Femur (tissue), 1 donor: ENCODE measurements at places on chromosomes 16 and 17.

DNA sequence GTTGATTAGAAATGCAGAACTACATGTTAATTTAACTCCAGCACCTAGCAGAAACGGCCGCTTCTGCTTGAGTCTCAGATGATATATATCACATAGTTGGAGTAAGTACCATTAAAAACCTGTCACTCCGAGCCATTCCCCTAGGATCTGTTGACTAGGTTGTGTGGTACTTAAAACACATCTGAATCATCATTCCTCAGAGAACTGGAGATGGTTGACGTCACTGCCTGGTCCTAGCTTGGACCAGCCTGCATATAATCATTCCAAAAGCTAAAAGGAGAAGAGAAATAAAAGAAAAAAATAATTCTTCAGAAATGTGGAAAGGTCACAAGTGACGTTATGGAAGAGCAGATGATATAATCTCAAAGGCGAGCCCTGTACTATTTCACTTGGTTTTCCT is 31.3 kb upstream of the RASL10B start:
- DNase-seq = no peak

DNA sequence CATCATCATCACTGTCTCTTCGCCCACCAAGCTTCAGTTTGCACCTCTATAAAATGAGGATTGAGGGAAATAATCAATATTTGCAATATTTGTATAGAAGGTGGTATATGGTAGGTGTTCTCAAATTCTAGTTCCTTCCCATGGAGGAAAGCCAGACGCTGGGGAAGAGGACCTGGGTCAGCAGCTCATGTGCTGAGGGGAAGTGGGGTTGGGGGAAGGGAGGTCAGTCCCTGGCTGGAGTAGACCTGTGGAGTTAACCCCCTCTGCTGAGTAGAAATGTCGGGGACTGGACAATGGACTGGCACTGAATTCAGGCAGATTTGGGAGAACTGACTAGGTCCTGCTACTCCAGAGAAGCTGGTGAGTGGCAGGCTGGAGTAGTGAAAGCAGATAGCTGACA is 12.8 kb upstream of the ITGB3 start:
- DNase-seq = no peak

- peak; percentile 46 for DNase-seq
Measured at GRCh38 chr17:72591289-72592241, 470.7 kb downstream of the SOX9 start.

GRCh38 chr17:65131240-65131639 is 5.9 kb upstream of the RGS9 start:
- no peak for DNase-seq

DNA sequence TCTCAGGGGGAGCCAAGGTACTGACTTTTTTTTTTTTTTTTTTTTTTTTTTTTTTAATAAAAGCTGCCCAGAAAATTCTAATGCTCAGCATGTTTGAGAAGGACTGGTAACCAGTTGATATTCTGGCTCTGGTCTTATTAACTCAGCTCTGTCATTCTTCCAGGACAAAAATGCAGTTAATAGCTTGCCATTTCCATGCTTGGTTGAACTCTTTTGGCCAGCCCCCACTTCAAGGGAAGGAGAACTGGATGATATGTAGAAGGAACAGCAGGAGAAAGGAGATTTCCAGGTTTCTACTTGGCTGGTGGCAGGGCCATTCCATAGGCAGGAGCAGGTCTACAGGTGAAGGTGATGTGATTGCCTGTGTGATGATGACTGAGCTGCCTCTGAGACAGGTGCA is 59.2 kb upstream of the TANC2 start:
- DNase-seq = no peak

GRCh38 chr17:44324092-44324570 is 492 bp downstream of the SLC25A39 start:
- DNase-seq = no peak

DNA sequence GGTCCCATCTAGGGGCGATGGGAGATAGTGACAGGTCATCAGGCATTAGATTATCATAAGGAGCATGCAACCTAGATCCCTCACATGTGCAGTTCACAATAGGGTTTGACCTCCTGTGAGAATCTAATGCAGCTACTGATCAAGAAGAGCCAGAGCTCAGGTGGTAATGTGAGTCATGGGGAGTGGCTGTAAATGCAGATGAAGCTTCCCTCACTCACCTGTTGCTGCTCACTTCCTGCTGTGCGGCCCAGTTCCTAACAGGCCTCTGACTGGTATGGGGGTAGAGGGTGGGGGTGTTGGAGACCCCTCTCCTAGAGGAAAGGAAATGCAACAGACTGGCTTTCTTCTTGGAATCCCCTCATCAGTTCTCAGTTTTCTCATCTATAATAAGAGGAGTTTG is 131.4 kb downstream of the CA10 start:
- no peak for DNase-seq

- no peak for DNase-seq
Measured at GRCh38 chr16:57711993-57712392, 17.4 kb downstream of the DRC7 start.

DNA sequence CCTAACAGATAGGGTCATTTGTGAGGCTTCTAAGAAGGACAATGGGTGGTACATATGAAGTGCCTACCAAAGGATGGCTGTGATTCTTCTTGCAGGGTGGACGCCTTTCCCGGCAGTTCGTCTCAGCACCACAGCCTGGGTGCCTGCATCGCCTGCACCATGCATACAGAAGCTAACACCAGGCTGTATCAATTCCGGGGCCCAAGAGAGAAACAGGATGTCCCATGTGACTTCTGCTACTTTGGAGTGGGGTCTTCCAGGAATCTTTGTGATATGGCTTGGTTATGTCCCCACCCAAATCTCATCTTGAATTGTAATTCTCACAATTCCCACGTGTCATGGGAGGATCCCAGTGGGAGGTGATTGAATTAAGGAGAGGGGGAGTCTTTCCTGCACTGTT is 251.6 kb upstream of the TNRC6C start:
- DNase-seq = peak; percentile 5

DNA sequence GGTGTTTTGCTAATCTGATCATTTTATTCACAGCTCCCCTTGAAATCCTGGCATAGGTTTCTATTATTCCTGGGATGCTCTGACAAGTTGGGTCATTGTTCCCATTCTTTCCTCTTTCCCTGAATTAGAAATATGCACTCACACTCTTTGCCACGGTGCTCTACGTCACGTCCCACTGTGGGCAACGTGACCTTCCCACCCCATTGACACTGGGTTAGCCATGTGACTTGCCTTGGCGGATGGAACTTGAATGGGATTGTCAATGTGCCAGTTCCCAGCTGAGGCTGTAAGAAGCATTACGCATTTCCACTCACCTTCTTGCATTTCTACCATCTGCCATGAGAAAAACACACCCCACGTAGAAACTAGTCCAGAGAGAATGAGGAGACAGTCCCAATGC is 492.4 kb downstream of the SHISA9 start:
- no peak for DNase-seq

- DNase-seq = no peak
Measured at GRCh38 chr17:37458805-37459204, 30.9 kb upstream of the DUSP14 start.

- peak; percentile 60 for DNase-seq
Measured at GRCh38 chr16:82782715-82783251, 156.0 kb downstream of the CDH13 start.

DNA sequence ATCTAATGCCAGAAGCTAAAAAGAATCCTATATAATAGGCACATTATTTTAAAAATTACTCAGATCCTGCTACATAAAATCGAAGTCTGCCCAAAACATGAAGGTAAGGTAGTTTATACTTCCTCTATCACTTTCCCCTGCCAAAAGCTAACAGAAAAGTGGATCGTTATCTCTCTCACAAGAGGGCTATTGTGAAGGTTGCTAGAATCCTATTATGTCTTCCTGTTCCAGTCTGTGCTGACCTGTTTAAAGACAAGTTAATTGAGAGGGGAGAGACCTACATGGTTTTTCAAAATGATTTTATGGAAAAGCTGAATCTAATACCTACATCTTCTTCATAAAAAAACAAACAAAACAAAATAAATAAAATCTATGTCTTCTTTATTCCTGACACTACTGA is 1410.9 kb upstream of the CDH8 start:
- no peak for DNase-seq

DNA sequence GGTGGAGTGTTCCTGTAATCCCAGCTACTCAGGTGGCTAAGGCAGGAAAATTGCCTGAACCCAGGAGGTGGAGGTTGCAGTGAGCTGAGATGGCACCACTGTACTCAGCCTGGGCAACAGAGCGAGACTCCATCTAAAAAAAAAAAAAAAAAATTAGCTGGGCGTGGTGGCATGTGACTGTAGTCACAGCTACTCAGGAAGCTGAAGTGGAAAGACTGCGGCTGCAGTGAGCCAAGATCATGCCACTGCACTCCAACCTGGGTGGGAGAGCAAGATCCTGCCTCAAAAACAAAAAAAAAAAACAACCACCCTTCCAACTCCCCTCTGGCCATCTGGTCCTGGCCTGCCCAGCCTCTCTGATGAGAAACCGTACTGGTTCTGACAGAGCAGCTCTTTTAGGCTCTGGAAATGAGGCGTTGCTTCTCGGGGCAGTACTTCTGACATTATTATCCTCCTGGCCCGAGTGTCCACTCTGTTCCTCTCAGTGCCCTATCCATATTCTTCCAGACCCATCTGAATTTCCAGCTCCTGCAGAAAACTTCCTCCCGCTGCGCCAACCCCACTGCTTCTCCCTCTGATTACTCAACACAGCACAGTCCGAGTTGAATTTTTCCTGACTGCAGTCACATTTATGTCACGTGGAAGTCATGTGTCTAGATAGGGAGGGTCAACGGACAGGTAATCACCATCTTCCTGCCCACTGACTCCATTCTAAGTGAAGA is 13.3 kb downstream of the GGA2 start:
- no peak for DNase-seq

DNA sequence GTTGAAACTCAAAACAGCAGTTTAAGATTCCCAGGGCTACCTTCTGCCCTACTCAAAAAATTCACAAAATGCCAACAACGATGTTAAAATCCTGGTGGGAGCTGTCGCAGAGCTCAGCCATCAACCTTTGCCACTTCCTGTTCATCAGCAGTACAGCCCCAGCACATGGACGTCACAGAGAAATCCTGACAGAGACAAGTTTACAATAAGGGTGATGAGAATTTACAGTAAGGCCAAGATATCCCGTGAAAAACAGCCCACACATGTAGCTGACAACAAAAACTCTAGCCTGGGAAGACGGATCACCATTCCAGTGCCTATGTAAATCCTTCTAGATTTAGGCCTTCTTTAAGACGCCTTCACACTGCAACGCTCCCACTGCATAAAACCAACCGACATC is 18.8 kb downstream of the USP22 start:
- DNase-seq = no peak

GRCh38 chr17:79452706-79453105 is 158.1 kb downstream of the RBFOX3 start:
- DNase-seq = no peak

DNA sequence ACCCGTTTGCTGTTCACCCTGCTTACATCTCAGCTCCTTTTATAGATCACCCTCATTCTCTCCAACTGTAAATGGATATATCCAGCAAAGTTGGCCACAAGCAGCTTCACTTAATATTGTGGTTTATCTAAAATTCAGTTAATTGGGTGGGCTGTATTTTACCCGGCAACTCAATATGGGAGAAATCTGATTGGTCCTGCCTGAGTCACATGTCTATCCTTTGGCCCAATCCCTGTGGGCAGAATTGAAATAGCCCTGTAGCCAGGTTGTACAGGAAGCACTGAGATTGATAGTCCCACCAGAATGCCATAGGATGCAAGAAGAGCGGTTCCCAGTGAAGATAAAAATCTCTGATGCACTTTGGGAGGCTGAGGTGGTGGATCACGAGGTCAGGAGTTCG is 73.2 kb downstream of the AIPL1 start:
- no peak for DNase-seq
